RCC 7860 (cell line): ENCODE measurements at places on chromosomes 12 and 14.

GRCh38 chr14:44529026-44529425, 21.9 kb upstream of the FSCB start:
- peak; percentile 3 for DNase-seq

GRCh38 chr14:74281069-74281468, 21.7 kb downstream of the ABCD4 start:
- DNase-seq = no peak

DNA sequence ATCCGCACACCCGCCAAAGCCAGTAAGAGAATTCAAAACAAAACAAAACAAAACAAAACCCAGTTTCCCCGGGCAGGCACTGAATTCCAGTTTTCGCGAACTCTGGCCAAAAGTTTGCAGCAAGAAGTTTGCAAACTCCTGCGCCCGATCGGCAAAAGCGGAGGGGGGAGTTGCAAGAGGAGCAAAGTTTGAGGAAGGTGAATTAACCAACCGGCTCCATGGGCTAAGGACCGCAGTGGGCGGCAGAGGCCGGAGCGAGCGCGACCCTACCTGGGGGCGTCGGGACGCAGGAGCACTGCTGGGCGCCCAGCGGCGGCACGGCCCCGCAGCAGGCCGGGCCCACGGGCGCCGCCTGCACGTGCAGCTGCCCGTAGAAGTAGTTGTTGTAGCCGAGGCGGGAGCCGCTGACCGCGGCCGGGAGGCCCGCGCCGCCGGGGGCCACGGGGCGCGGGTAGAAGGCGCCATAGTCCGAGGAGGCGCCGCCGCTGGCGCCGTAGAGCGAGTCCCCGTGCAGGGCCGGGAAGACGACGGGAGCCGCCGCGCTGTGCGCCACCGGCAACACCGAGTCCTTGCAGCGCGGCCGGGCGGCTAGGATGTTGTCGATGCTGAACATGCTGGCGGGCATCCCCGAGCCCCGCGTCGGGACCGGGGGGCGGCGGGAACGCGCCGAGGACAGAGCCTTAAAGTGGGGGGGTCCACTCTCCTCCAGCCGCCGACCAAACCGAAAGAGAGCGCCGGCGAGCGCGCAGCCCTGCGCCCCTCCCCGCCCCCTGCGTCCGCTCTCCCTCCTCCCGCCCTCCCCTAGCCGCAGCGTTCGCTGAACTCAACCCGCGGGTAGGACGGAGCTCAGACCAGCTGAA, at the start of gene GSC:
Gene GSC (minus strand): TSS at position 723 of the 860 bp plus-strand sequence. CDS start 98 bp downstream, at position 625.
- no peak for DNase-seq

DNA sequence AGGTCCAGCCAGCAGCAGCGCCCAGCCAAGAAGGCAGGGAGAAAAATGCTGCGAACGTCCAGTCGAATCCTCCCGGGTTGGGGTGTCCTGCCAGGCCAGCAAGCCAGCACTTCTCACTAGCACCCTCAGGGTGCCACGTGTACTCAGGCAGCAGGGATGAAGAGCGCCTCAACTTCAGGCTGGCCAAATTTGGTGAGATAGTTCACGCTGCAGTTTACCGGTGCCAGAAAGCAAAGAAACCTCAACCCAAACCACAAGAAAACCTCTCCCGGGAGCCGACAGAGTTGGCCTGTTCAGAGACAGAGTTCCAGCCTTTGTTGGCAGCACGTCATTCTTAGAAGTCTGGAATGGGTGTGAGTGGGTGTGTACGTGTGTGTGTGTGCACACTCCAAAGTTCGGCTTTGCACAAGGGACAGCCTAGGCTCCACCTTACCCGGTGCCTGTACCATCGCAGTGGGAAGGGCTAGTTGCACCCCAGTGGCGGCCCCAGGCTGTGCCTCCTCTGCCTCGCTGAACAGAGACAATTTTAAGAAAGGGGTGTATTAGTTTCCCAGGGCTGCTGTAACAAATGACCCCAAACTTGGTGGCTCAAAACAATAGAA, 42.1 kb downstream of the ELK3 start:
- DNase-seq = no peak

DNA sequence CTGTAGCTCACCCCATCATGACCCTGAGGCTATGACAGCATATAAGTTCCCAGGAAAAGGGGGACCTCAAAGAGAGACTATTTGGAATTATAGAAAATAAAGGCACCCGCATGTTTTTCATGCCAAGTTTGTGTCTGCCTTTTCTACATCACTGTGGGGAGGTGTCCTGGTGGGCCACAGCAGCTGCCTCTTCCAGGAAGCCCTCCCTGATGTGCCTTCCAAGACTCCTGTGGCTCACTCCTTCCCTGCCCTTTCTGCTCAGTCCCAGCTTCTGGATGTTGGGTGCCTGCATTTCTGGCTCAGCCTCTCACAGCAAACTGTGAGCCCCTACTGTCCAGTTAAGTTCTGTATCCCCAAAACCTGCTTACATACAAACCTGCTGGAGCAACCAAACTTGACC, 36.3 kb upstream of the BEGAIN start:
- DNase-seq = no peak

DNA sequence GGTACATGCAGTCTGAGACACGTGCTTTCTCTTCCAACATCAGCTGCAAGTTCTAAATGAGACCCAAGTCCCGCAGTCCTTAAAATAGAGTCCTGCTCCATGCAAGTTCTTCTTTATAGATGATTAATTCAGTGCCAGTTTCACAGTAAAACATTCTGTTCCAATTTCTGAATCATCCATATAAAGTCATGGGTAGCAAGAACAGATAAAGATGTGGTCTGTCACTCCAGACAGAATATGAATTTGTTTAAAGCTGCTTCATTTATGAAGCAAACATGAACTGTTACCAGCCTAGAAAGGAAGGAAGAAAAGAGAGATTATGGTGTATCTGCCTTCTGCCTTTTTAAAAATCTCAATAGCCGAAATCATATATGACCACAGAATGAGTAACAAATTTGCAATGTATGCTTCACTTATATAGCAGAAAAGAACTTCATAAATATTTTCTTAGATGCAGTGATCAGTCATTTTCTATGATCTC, 83.3 kb downstream of the KITLG start:
- DNase-seq = no peak

- no peak for DNase-seq
These were observed 148.4 kb upstream of the RGS6 start for GRCh38 chr14:71783786-71784185.

DNA sequence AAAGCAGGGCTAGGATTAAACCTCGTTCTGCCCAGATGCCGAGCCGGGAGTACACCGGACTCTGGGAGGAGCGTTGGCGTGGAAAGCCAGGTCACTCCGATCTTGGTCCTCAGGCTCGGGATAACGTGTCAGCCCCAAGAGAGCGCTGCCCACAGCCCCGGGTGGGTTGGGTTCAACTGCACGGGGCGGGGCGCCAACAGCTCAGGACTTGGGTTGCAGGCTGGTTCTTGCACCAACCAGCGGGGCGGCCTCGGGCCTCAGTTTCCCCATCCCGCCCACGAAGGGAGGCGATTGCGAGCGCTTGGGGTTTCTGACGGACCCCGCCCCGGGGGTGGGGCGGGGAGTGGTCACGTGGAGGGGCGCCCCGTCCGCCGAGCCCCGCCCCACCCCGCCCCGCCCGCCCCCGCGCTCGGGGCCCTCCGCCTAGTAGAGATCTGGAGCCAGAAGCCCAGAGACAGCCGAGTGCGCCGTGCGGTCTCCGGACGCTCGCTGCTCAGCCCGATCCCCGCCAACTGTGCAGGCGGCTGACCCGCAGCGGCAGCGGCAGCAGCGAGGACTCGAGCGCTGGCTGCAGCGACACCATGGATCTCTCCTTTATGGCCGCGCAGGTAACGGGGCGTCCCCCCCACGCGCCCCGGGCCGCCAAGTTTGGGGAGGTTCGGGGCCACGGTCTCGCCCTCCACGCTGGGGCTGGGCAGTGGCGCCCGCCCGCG, at the start of gene C14orf132:
Gene C14orf132 (plus strand): TSS at position 443 of the 713 bp plus-strand sequence. CDS start 139 bp downstream, at position 582.
- DNase-seq = no peak

DNA sequence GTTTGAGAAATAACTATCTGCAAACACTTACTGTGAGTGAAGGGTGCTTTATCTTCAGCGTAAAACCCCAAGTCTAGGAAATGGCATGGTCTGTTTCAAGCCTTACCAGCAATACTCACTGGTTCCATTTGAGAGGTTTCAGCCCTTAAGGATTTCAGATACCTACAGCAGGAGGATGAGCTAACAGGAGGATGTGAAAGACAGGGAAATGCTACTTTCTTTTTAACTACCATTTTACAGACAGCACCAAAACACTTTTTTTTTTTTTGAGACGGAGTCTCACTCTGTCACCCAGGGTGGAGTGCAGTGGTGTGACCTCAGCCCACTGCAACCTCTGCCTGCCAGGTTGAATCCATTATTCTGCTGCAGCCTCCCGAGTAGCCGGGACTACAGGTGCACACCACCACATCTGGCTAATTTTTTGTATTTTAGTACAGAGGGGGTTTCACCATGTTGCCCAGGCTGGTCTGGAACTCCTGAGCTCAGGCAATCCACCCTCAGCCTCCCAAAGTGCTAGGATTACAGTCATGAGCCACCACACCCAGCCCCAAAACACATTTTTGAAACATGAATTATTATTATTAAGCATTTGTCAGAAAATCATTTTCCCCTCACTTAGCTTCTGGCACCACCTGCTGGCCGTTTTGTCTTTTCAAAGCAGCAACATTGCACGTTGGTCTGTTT, 4.6 kb downstream of the MTRFR start:
- no peak for DNase-seq

DNA sequence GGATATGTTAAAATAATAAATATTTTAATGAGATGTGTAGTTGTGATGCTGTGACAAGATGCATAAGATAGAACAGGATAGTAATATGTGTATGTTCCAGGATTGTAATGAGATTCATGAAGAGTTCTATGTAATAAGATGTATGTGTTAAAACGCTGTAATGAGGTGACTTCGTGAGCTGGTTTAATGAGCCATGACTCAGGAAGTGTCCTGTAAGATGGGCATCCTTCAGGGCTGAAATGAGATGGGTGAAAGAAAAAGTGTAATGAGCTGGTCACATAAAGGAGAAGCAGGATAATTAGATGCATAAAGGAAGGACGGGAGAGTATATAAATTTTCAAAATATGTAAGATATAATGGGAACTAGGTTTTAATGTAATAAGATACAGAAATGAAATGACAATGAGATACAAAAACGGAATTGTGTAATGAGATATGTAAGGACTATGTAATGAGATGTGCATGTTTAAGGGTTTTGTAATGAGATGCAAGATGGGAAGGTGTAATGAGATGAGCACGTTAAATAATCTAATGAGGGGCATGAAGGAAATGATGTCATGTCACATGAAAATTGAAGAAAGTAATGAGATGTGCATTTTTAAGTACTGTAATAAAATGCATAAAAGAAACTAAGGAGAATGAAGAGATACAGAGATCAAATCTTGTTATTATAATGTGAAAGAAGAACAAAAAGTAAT, 524.8 kb upstream of the STXBP6 start:
- no peak for DNase-seq

DNA sequence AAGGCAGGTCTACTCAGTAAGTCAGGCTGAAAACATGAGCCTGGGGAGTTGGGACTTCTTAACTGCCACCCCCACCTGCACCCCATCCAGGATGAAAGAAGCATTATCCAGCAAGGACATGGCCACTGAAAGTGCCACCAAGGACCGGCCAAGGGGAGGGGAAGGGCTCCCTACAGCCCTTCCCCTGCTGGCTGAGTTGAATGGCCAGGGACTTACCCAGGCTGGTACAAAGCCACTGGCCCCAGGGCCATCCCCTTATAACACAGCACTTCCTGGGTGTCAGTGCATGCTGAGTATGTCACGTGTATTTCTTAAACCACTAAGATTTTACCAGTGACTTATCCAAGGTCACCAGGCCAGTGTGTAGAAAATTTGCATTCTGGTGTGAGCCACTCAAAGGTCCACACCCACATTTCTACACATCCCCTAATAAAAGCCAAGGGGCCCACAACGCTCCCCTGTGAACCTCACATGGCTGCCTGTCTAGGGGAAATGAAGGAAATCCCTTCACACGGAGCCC, 29.3 kb upstream of the ZFP36L1 start:
- peak; percentile 8 for DNase-seq

DNA sequence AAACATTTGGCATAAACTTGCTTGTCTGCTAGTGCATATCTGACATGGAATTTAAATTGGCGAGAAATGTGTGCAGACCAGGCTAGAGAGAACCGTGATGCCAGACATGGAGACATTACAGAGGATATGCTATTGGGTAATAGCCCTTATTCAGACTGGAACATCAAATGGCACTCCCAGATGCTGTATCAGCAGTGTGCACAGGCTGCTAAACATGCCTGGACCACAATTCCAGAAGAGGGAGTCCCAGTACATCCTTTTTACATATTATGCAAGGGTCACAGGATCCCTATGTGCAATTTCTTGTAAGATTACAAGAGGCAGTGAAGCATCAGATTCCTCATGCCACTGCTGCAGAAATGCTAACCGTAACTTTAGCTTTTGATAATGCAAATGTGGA, 354.5 kb upstream of the FOXG1 start:
- no peak for DNase-seq

DNA sequence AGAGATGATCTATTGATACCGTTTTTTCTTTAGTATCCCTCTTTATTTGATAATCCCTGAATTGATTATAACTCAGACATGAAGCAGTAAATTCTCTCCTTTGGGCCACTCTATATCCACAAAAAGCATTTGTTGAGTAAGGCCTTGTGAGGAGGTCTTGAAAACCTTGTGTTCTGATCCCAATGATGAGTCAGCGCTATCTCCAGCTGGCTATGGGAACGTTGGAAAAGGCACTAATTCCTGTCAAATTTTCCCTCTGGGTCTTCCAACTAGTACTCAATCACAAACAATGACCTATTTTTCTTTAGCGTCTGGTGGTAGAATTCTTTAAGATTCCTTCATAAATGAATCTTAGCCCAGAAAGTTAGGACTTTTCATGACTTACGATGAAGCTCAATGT, 168.4 kb upstream of the LRIG3 start:
- no peak for DNase-seq

DNA sequence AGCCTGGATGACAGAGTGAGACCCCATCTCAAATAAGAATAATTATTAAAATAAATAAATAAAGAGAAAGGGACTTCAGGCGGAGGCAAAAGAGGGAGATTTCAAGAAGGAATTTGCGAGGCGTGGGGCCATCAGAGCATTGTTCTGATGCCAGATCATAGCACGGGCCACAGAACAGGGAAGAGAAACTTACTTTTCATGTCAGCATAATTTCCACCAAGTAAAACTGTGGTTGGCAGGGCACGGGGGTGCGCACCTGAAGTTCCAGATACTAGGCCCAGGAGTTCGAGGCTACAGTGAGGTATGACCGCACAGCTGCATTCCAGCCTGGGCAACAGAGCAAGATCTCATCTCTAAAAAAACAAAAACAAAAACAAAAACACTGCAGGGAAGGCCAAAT, 11.0 kb upstream of the PLBD1 start:
- no peak for DNase-seq

GRCh38 chr12:29743801-29744200, 39.9 kb downstream of the TMTC1 start:
- DNase-seq = peak; percentile 10

- DNase-seq = no peak
These were observed 357.2 kb upstream of the RPL10L start for GRCh38 chr14:47008732-47009131.

DNA sequence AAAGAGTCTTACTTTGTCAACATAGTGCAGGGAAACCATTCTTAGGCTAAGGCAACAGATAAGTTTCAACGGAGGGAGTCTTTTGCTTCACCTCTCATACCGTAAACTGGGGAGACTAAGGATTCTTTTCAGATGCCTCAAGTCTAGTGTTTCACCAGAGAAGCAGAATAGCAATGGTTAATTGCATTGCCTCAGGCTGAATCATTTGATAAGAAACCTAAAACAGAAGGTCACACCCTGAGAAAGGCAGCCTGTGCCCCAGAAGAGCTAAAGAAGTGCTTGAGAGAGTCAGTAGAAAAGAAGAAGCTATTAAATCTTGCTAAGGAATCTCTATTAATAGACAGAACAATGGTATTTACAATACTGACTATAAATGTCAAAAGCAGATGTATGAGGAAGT, 21.8 kb upstream of the ATXN7L3B start:
- no peak for DNase-seq
